NCI-H1105 treated with DMSO at 0.1 percent for 48 hours (cell line): ENCODE measurements at places on chromosomes 2 and 18.

DNA sequence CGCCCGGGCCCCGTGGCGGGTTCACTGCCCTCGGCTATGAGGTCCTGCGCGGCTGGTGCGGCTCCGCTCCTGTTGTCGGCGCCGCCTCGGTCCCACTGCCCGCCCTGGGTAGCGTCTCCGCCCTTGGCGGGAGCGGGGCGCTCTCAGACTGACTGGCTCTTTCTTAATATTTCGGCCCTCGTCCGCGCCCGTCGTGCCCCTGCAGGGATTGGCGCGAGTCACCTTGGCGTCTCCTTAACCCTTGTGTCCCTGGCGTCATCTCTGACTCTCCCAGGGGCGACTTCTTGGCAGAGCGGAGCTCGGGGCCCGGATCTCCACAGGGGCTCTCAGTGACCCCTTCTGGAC, 1.3 kb downstream of the PTMA start:
- DNase-seq, result peak; percentile 22

DNA sequence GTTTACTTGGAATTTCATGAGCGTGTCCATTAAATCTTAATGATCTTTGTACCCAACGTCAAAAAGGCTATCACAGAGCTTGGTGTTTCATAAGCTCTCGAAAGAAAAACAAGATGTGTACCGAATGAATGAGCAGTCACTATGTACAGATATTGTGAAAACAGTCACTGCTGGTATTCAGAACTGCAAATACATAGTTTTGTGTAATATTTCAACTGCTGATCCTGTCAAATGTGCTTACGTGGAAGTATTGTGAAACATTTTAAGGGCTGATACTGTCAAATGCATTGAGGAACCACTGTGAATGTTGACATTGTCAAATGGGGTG, 184.2 kb upstream of the KLHL29 start:
- no peak for DNase-seq

DNA sequence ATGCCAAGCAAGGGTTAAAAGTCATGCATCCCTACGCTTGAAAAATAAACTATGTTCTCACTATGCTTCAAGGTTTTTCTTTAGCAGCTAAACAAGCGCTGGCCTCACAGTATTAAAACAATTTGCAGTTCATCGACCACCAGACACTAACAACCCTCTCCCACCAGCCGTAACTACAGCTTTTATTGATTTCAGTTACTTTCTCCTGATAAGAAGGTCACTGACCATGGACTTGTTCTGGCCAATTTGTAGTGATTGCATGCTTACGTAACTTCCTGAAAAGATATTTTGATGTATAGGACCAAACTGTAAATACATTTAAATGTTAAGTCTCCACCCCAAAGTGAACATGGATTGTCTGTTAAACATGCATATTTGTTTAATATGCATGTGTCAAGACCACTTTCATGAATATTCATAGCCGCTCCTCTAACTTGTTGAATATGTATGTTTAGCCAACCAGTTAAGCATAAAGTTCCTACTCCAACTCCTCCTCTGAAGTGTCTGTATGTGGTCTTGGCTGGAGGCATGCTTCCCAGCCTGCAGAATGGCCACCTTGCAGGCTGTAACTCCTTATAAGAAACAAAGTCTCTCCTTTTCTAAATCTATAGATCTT, 1.7 kb upstream of the THOC1 start:
- DNase-seq, result no peak

- DNase-seq, result no peak
Measured at GRCh38 chr2:174997110-174997509, 8.1 kb downstream of the CHN1 start.

GRCh38 chr2:134181219-134181618, 72.7 kb upstream of the MGAT5 start:
- no peak for DNase-seq
